ENCODE measurements at places on chromosomes 11 and 22.
A peak's percentile ranks its signal among the peaks of the same experiment; 100 is the strongest.

GRCh38 chr22:39348909-39349505 is 784 bp upstream of the SYNGR1 start:
- DNase-seq: no peak

- DNase-seq: no peak
Measured at GRCh38 chr11:65183201-65183891, 1.6 kb downstream of the CAPN1 start.

DNA sequence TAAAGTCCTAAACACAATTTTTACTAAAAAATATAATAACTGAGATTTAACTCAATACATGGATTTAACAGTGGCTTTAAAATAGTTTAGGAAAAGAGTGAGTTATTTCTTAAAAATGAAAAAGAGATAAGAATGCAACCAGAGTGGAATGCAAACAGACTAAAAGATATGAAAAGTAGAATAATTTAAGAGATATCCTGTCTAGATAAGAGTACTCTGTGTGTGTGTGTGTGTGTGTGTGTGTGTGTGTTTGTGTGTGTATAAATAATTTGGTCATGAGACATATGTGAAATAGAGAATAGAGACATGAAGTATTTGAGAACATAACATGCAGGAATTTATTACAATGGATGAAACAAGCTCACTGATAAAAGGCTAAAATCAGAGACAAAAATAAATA is 986.9 kb upstream of the CHORDC1 start:
- no peak for DNase-seq

DNA sequence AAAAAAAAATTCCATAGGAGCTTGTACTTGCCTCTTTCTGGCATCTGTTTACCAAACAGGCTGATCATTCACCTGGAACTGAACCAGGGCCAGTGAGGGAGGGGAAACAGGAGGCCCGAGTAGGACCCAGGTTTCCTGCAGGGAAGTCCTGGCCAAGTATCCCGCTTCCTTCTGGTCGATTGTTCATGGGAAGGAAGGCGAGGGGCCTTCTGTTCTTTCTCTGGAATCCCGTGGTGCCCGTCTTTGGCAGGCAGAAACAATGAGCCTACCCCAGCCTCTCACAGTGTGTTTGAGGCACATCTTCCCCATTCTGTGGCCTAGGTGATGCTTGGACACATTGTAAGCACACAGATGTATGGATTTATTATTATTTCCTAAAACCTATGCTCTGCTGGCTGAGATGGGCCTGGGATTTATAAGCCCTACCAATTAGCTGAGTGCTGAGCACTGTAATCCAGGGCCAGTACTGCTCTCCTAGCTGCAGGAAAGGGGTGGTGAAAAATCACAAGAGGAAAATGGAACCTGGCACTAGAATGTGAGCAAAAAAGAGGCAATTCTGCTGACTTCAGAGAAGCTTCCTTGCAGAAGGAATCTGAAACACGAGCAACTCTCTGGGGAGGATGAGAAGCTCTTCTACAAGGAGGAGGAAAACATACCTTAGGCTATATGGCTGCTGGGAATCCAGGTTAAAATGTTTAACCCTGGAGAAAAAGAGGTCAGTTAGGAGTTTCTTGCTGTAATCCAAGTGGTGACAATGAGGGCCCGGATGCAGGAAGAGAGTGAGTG is 53.5 kb downstream of the PRR5L start:
- no peak for DNase-seq

- DNase-seq: no peak
Measured at GRCh38 chr11:69553416-69554357, 72.2 kb downstream of the LINC01488 start.

- DNase-seq: peak; percentile 82
Measured at GRCh38 chr11:67371189-67371910, 2.0 kb downstream of the CLCF1 start.

GRCh38 chr11:84648471-84648870 is 978.7 kb downstream of the DLG2 start:
- no peak for DNase-seq

GRCh38 chr11:119835753-119836152 is 106.8 kb upstream of the NECTIN1 start:
- no peak for DNase-seq
